ENCODE measurements at places on chromosomes 7 and 10. TPM values are rescaled to one million over a fixed set of nuclear protein-coding genes. Genes with fewer than 3 reads are reported as not detected.

GRCh38 chr7:11858026-11858425 is 26.0 kb upstream of the THSD7A start:
- no peaks in the 10 kb centered on the region for H3K4me1 ChIP-seq
- no peak overlapping the region for H3K4me3 ChIP-seq
- no peaks in the 10 kb centered on the region for H3K36me3 ChIP-seq
- H3K27ac ChIP-seq: no peak overlapping the region
- H3K27me3 ChIP-seq: no peaks in the 10 kb centered on the region

Gene GFRA1
- total RNA-seq: 17.7 TPM

GRCh38 chr7:55280031-55280454 is 85.1 kb upstream of the LANCL2 start:
- no peak overlapping the region for H3K4me3 ChIP-seq
- no peaks in the 10 kb centered on the region for H3K27me3 ChIP-seq
- H3K27ac ChIP-seq: no peak overlapping the region
- peaks cover 3% of the 10 kb centered on the region for H3K4me1 ChIP-seq

Gene CFAP70
- total RNA-seq: 46.2 TPM

GRCh38 chr10:76492678-76493472 is 1061.5 kb downstream of the LRMDA start:
- no peaks in the 10 kb centered on the region for H3K4me1 ChIP-seq
- no peaks in the 10 kb centered on the region for H3K36me3 ChIP-seq
- no peak overlapping the region for H3K27ac ChIP-seq
- H3K4me3 ChIP-seq: no peak overlapping the region

DNA sequence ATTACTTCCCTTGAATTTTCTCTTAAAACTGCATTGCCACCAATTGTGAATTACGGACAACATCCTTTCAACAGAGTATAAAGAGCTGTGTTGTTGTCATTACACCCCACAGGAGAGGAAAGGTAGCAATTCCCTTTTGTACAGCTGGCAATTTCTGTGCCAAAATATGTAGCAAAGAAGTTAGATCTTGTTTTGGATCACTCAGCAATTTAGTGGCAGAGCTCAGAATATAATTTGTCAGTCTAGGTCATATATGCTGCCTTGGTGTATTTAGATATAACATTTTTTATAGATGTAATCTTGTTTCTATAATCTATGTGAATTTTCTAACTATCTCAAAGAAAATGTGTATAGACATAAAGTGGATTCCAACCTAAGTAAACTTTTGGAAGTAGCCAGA is 38.8 kb downstream of the NRBF2 start:
- H3K27ac ChIP-seq: no peak overlapping the region
- H3K27me3 ChIP-seq: no peaks in the 10 kb centered on the region
- no peak for DNase-seq
- H3K4me3 ChIP-seq: no peak overlapping the region
- no peaks in the 10 kb centered on the region for H3K4me1 ChIP-seq

Gene RBM33
- total RNA-seq: 104 TPM

DNA sequence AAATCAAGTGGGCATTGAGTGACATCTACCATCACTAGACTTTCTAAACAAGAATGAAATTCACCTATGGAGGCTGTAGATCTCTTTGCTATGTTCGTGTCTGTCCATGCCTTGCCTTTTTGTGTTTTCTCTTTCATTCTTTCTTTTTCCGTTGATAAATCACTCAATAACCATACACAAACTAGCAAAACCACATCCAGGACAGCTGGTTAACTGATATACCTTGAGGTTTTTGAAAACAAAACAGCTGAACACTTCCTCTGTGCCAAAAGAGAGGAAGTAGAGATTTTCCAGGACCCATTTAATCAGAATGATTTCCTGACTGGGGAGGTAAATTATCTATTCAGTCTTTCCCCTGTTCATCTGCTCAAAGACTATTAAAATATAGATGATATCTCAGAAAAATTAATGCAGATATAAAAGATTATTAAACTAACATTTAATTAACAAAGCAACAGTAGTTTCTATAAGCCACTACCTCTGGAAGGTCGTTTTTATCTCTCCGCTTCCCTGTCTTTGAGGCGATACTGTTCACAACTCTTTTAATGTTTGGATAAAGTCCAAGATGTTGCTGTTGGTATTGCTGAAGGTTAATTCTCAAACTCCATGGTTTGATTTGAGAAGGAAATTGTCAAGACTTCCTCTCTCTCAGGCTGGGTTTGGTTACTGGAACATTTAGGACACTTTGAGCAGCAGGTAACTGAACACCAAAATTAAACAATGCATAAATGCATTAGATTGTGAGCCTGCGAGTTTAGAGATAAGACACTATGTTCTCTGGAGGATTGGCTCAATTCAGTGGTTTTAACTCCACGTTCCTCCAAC is 24.4 kb upstream of the C10orf67 start:
- H3K36me3 ChIP-seq: no peaks in the 10 kb centered on the region
- no peak for DNase-seq
- H3K4me1 ChIP-seq: no peaks in the 10 kb centered on the region
- H3K4me3 ChIP-seq: no peak overlapping the region
- no peak overlapping the region for H3K27ac ChIP-seq
- H3K27me3 ChIP-seq: no peaks in the 10 kb centered on the region

DNA sequence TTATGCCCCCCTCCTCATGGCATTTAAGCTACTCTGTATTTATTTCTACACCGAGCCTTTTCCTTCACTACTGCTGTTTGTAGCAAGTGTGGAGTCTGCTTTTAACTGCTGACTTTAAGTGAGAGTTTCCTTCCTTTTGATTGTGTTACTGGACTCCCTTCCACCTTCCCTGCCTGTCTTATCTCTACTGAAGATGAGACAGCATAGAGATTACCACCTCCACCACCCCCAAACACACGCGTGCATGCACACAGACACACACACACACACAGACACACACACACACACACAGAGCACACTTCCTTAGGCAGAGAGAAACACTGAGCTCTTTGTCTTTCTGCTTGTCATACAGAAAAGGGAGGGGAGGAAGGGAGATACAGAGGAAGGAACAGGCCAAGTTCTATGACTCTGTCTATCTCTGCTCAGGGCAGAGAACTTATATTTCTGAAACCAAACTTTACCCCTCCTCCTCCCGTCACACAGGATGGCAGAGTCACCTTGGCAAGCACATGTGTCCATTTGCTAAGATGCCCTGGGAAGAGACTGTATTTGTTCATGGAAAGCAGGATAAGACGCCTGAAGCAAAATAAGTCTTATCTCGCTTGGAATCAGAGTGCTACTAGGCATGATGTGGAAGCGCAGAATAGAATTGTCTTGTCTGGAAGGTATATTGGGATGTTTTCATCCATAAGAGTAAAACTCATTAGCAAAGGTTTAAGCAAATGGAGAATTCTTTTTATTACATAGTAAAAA is 81.8 kb upstream of the CAV2 start:
- no peak overlapping the region for H3K4me3 ChIP-seq
- DNase-seq: no peak
- no peaks in the 10 kb centered on the region for H3K36me3 ChIP-seq

DNA sequence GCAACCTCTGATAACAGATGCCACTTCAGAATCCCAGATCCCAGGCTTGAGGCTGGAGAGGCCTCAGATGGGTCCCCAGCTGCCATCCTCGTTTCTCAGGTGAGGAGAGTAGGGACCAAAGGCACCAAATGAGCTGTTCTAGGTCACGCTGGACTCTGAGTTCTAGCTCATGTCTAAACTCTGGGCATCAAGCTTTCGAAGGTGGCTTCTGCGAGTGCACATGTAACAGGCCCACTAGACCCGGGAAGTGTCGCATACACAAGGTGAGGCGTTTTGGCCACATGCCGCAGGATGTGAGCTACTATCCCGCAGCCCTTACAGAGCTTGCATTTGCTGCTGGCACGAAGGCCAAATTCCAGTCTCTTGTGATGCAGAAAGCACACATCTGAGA is 355.1 kb upstream of the SHH start:
- no peak overlapping the region for H3K4me3 ChIP-seq
- no peak for DNase-seq
- H3K4me1 ChIP-seq: no peaks in the 10 kb centered on the region

Gene GCK
- 0.94 TPM for total RNA-seq

DNA sequence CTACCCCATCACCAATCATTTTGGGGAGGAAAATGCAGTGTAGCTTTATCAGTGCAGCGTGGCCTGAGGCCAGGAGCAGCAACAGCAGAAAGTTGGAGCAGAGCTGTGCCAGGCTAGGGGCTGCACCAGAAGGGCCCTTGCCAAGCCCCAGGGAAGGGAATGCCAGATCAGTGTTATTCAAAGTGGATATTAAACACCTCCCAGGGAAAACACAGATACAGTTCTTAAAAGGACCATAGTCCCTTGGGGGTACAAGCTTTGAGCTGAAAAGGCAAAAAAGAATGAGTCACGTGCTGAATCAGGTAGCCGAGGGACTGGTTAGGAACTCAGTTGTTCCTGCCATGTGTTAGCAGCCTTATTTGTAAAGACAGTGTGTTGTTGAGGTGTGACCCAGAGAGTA is 54.0 kb downstream of the GSDME start:
- DNase-seq: no peak
- H3K4me1 ChIP-seq: peaks cover 5% of the 10 kb centered on the region
- H3K36me3 ChIP-seq: no peaks in the 10 kb centered on the region
- H3K27me3 ChIP-seq: no peaks in the 10 kb centered on the region
- H3K27ac ChIP-seq: no peak overlapping the region

All from testis (tissue), 5 donors.